A549 treated with AZD2906 at 1 μM for 4 hours (cell line): ENCODE measurements at places on chromosomes 6 and 20. TPM values are rescaled to one million over a fixed set of nuclear protein-coding genes. Genes with fewer than 3 reads are reported as not detected.

Gene NKAPL
- total RNA-seq: not detected in 5 replicates

Gene SUMO4
- 0.06 to 0.11 TPM in 2 of 5 replicates, not detected in the others for total RNA-seq

Gene ZNF133
- total RNA-seq: 10.4 to 12.8 TPM (median 11.0 TPM) in 5 replicates

Gene ACTL10
- not detected in 5 replicates for total RNA-seq

Gene MAP1LC3A
- total RNA-seq: 19.3 to 31.2 TPM (median 27.2 TPM) in 5 replicates

Gene WFDC10B
- total RNA-seq: not detected in 5 replicates

Gene SAMD5
- 0.37 to 0.55 TPM (median 0.49 TPM) in 5 replicates for total RNA-seq

Gene TMEM200A
- total RNA-seq: 0.01 to 0.08 TPM (median 0.05 TPM) in 5 replicates

Gene PTCHD4
- total RNA-seq: 0.02 to 0.05 TPM (median 0.04 TPM) in 4 of 5 replicates, not detected in the other

Gene PDE7B
- 0.51 to 0.87 TPM (median 0.66 TPM) in 5 replicates for total RNA-seq

Gene GNAS-AS1
- not detected in 5 replicates for total RNA-seq

Gene SASH1
- total RNA-seq: 2.0 to 2.8 TPM (median 2.4 TPM) in 5 replicates

Gene TTLL9
- 0.03 to 0.12 TPM in 2 of 5 replicates, not detected in the others for total RNA-seq

Gene VNN1
- total RNA-seq: 0.02 to 0.08 TPM (median 0.07 TPM) in 5 replicates

Gene TP53TG5
- not detected in 5 replicates for total RNA-seq

Gene NXT1
- 53.6 to 74.5 TPM (median 69.4 TPM) in 5 replicates for total RNA-seq

Gene NINL
- total RNA-seq: 12.8 to 16.3 TPM (median 15.3 TPM) in 5 replicates

Gene TBXT
- not detected in 5 replicates for total RNA-seq

Gene KIFC1
- total RNA-seq: 40.2 to 45.2 TPM (median 42.4 TPM) in 5 replicates

Gene TEAD3
- total RNA-seq: 6.8 to 9.2 TPM (median 8.6 TPM) in 5 replicates

Gene TRIM10
- 0.01 TPM in 1 of 5 replicates, not detected in the others for total RNA-seq

Gene ZC2HC1B
- not detected in 5 replicates for total RNA-seq

Gene LY86
- not detected in 5 replicates for total RNA-seq

Gene GSS
- total RNA-seq: 55.0 to 61.7 TPM (median 55.7 TPM) in 5 replicates

Gene CTCFL
- 0.02 TPM in 2 of 5 replicates, not detected in the others for total RNA-seq

Gene OR2H1
- not detected in 5 replicates for total RNA-seq

Gene ZSCAN16
- 3.6 to 4.7 TPM (median 4.0 TPM) in 5 replicates for total RNA-seq

Gene ERVFRD-1
- not detected in 5 replicates for total RNA-seq

Gene C4B
- total RNA-seq: 0.58 to 1.2 TPM (median 0.96 TPM) in 5 replicates
